CD4-positive, alpha-beta T cell (primary cell): ENCODE measurements at places on chromosomes 6 and 20. TPM values are rescaled to one million over a fixed set of nuclear protein-coding genes. Genes with fewer than 3 reads are reported as not detected.

REM1 gene
- total RNA-seq: not detected

MEP1A gene
- not detected for total RNA-seq

DNA sequence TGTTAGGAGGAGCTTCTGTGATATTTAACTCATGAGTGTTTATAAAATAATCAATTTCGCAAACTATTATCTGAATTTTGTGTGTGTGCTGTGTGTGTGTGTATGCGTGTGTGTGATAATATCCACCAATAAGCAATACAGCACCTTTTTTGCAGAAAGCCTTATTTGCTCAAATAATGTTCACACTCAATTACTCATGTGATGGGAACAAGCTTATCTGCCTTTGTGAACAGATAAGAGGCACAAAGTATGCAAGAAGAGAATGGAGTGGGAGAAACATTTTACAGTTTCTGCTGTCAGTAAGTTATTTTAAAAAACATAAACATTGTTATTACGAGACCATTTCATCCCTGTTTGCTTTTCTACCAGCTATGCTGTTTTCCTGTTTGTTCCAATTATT lies 36.7 kb upstream of the PTPRK start:
- no peak for DNase-seq

DNA sequence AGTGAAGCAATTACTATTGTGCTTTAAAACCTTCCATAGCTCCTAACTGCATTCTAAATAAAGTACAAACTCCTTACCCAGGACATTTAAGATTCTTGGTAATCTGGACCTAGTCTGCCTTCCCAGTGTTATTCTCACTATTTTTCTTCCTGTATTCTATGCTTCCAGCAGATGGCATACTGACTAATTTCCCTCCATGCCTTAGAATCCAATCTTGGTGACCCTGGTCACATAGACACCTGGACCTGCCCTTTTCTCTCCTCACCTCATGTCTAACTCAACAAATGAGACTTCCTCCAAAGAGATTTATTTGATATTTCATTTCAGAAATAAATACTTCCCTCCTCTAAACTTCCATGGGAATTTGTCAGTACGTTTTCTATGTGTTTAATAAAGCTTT lies 25.8 kb downstream of the ROS1 start:
- DNase-seq: no peak

DNA sequence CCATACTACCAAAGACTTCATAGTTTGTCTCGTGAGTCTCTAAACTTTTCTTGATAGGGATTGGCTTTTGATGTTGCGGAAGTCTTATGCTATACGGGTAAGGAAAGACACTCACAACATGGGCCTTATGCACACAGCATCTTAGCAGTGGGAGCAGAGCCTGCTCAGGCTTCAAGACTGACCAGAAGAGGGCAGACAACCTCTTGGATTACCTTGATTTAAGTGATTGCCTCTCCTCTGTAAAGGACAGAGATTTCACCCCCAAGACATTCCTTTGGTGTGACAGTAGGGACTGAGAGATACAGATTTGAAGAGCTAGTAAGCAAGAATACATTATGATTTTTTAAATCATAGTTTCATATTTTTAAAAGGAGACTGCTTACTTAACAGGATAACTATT lies 71.0 kb upstream of the SAMD3 start:
- DNase-seq: peak; percentile 68

DNA sequence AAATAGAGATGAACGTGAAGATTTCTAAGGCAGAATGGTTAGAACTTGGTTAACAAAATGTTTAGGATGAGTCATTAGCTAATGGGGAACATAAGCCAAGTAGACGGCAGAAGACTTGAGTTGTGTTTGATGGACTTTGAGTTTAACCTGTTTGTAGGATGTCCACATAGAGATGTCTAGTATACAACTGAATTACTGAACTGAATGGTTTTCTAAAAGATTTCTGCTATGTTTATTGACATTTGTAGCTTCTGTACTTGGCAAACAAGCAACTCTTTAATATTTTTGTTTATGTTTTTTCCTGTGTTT lies 54.5 kb upstream of the DYNLRB1 start:
- DNase-seq: no peak

PPP1R14C gene
- total RNA-seq: not detected

DNA sequence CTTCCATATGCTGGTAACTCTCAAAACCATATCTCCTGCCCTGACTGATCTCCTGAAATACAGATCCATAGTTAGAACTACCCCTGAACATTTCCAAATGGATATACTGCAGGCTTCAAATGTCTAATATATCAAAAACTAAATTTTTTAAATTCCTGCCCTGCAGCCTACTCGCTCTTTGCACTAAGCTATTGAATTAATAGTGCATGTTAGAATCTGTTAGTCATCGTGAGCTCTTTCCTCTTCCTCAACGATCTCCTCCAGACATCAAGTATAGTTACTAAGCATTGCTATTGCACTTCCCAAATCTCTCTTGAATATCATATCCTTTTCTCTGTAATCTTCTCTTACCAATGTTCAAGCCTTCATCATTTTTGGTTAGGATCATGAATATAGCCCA lies 26.0 kb upstream of the RSPO3 start:
- DNase-seq: no peak

GRCh38 chr20:46735436-46735835 lies 26.0 kb downstream of the SLC2A10 start:
- DNase-seq: no peak

DNA sequence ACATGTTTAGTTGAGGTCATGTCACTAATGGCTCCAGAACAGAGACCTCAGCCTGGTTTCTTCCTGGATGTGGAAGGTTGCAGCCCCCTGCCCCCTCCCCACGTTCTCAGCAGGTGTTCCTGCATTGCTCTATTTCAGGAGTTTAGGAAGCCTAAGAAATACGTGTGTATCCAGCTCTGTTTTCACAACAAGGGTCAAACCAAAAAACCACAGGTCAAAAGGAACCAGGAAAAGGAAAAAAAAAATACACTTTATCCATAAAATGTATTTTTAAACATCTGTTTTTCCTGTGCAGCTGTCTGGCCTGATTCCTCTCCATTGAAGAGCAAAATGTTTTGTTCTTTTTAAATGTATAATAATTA lies 107.9 kb upstream of the PLEKHG1 start:
- no peak for DNase-seq

- no peak for DNase-seq
Measured at GRCh38 chr6:14945461-14946185, 300.2 kb upstream of the JARID2 start.

SAPCD1 gene
- 2.7 TPM for total RNA-seq

DNA sequence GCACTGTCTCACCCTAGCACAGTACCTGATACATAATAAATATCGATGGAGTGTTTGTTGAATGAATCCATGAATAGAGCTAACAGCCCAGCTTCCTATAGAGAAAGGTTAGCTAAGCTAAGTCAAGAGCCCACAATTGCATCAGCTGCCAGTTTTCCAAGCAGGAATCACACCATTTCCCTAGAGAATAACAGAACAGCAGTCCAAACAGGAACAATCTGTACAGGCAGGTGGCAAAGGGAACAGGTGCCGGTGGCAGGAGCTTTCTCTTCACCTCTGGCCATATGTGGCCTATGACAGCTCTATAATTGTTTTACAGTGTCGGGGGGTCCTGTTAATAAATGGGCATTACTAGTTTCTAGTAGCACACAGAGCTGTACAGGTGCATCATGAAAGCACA lies 38.8 kb downstream of the ISM1 start:
- no peak for DNase-seq

- no peak for DNase-seq
Measured at GRCh38 chr20:3059489-3059888, 11.9 kb upstream of the OXT start.

GRCh38 chr6:166597711-166598440 lies 11.4 kb upstream of the RAMACL start:
- DNase-seq: no peak

DNA sequence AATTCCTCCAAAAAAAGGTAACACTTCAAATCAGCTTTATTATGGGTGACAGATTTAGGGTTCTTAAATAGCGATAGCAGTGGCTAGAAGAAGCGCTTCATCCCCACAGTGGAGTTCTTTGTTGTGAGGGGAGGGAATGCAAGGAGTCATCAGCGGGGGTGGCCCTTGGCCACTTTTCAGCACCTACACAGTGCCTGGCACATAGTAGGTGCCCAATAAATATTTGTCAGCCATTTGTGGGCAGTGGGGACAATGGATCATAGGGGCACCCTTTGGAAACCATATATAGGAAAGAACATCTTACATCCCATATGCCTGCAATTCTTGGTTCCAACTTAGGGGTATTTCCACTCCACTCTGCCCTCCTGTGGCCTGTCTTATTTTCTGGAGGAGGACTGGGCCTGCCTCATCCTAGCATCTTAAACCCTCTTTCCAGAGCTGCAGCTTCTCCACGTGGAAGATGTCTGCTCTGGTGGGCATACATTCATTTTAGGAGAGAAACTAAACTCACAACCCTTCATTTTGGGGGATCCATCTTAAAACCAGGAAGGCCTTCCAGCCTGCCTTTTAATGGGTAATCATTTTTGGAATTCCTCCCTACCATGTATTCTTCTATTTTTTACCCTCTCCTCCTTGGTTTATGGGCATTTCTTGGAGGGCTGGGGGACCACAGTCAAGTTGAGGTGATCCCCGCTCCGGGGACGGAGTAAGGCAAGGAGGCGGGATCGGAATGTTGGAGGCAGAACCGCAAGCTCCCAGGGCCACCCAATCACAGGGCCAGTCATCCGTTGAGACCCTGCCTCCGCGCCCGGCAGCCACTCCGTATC lies 2.6 kb upstream of the GPSM3 start:
- no peak for DNase-seq

DNA sequence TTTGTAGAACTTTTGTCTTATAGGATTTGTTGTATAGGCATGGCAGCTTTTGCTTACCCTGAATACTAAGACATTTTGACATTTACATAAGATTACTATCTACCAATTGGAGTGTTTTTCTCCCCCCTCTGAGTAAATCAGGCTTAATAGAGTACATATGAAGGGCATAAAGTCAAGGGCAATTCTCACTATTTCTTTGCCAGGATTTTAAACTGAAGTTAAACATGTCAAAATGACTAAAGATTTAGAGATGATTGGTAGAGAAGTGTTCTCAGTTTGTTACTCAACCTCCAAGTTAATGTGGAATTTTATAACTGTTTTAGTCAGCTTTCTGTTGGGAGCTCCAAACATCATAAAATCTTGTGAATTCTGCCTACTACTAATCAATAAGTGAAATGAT lies 157.8 kb downstream of the CDKAL1 start:
- DNase-seq: no peak

DNA sequence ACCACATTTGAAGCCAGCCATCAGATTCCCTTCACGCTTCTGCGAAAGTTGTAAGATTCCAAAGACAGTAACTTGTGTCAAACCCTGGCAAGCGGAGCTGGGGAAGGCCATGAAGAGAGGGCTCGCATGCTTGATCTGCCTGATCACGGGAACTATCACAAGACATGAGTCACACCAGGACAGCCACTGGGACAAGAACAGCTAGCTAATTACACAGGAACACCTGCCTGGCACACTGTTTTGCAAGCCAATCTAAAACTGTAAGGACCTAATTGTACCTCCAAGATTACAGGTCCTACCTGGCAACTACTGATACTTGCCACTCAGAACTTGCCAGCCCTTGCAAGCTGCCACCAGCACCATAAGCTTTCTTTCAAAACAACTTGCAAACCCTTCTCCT lies 289.3 kb downstream of the KIF16B start:
- no peak for DNase-seq

CAGE1 gene
- total RNA-seq: 0.39 TPM

DEFB132 gene
- total RNA-seq: not detected

DNA sequence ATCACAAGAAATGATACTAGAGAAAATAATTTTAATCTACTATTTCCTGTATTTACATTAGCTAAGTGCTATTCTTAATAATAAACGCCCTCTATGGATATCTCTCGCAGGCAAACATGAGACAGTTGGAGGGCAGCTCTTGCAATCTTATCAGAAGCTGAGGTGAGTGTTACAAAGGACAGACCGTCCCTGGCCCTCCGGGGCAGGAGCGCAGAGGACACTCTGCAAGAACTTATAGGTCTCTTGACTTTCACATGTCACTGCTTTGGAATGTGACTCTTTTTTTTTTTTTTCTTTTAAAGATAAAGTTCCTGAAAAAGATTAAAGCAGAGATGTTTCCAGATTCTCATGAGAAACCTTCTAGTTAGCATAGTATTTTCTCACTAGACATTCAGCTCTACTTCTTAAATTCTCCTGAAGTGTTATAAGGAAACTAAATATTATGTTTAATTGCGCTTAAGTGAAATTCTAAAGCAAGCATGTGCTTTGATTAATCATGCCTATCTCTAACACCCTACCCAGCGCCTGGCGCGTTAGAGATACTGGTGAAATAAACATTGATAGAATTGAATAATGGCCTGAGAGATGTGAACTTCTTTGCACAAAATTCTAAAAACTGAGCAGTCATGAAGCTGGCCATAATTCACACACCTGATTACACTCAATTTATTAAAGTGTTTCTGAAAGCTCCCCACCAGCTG lies 57.4 kb downstream of the SYTL3 start:
- DNase-seq: no peak

DNA sequence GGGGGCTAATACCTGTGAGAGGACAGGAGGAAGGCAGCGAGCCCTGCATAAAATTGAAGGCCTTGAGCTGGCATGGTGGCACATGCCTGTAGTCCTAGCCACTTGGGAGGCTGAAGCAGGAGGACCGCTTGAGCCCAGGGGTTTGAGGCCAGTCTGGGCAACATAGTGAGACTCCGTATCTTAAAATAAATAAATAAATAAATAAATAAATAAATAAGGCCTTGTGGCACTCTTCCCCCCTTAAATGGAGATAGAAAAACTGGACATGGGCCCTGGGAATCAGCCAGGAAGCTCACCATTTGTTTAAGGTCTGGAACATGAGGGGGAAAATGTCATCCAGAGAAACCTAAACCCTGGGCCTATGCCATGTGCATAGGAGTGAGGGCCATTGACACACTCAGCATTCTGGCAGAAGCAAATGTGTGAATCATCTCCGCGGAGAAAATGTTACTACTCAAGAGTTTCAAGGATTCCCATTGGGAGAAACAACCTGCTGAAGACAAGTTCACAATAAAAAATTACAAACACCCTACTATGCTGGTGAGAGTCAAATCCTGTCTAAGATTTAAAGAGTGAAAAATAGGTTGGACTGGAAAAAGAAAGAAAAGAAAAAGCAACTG lies 51.9 kb upstream of the UBR2 start:
- DNase-seq: no peak

- DNase-seq: no peak
Measured at GRCh38 chr20:58592076-58592695, 58.9 kb upstream of the STX16 start.

DNA sequence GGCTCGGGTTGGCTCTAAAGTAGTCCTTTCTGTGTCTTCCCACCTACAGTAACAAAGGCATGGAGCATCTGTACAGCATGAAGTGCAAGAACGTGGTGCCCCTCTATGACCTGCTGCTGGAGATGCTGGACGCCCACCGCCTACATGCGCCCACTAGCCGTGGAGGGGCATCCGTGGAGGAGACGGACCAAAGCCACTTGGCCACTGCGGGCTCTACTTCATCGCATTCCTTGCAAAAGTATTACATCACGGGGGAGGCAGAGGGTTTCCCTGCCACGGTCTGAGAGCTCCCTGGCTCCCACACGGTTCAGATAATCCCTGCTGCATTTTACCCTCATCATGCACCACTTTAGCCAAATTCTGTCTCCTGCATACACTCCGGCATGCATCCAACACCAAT lies 291.2 kb downstream of the ESR1 start:
- no peak for DNase-seq

- no peak for DNase-seq
Measured at GRCh38 chr6:139335447-139336210, 38.8 kb downstream of the CITED2 start.
